ENCODE measurements at places on chromosomes 6 and 20.

- DNase-seq, result no peak
Observed at GRCh38 chr6:28161410-28162079, 19.9 kb downstream of the ZKSCAN8 start.

DNA sequence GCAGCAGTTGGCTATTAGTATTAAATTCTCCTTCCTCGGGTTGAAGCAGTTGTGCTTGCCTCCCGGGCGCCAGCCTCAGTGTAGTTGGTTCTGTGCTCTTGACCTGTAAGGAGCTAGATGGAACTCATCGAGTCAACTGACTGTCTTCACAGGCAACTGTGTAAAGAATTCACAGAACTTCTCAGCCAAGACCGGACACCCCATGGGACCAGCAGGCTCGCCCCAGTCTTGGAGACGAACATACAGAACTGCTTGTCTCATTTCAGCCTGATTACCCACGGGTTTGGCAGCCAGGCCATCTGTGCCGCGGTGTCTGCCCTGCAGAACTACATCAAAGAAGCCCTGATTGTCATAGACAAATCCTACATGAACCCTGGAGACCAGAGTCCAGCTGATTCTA, 8.5 kb downstream of the TFAP2C start:
- DNase-seq, result no peak

DNA sequence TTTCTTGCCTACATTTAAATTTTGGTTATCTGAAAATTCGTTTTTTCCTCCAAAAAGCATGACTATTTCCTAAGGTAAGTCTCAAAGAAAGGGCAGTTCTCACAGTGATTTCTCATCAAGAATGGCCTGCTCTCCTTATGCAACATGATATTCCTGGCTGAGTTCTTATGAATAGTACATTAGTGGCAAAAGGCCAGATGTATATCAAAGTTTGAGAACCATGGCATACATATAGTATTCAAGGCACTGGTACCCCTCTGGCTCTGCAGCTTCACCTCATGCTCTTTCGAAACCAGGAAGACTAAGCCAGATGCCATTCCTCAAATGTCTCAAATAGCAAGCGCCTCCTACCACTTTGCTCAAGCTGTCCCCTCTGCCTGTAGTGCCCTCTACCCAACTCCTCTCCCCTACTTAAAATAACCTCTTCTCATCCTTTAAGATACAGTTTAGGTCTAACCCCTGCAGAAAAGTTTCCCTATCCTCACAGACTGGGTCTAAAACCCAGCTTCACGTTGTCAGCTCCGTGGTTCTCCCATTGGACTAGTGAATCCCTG, 280.3 kb downstream of the HACE1 start:
- no peak for DNase-seq

- no peak for DNase-seq
Observed at GRCh38 chr20:8766868-8767390, 302.0 kb upstream of the PLCB4 start.

DNA sequence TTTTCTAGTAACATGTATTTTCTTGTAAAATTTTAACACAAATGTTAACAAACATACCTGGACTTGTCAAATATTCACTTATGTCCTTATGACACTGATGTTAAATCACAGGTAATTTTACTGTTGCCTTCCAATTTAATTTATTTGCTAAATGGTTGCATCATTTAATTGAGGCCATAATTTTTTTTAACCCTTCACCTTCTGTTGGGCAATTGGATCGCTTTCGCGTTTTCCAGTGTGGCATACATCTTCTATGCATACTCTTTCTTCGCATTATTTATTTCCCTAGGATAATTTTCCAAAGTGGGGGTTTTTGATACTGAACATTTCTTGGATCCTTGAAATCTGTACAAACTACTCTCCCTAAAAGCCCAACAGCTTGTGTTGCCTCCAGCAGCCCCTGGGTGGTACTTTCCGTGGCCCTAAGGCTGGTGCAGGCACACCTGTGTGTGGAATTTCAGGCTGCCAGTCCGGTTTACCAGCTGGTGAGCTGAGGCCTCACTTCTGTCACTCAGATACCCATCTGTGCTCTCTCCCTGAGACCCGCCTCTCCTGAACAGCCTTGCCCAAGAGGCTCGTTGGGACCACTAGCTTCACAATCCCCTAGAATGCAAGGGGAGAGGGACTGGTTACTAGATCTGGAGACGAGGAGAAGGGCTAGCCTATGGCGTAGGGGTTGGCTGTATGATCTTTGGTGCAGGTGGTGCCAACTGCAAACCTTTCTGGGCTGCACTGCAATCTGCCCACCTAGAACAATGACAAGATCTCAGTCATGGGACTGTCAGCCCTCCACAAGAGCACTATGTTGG, 11.2 kb upstream of the C20orf144 start:
- DNase-seq, result no peak

- DNase-seq, result no peak
Observed at GRCh38 chr6:157650801-157651200, 172.2 kb upstream of the SNX9 start.

GRCh38 chr6:81838724-81839426, 86.4 kb upstream of the TENT5A start:
- DNase-seq, result no peak

DNA sequence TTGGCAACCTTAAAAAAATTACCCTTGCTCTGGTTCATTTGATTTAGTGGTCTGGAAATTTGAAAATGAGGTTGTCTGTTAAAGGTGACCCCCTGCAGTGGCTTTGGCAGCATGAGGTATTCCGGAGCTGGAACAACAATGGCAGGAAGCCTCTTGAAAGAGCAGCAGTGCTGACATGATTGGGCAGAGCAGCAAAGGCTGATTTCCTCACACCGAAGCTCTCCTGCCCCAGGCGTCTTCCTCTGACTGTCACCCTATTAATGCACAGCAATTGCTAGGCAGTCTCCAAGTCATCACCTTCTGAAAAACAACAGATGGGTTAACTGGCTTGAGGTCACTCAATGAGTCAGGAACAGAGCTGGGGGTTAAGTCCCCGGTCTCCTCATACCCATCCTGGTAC, 241.8 kb upstream of the MMS22L start:
- no peak for DNase-seq

GRCh38 chr6:142761756-142762155, 183.2 kb downstream of the HIVEP2 start:
- no peak for DNase-seq

GRCh38 chr6:130372786-130373185, 7.0 kb downstream of the TMEM200A start:
- DNase-seq, result no peak

- DNase-seq, result no peak
Observed at GRCh38 chr20:49275216-49275615, 2.6 kb downstream of the ZNFX1 start.

Data from HuH-7 (cell line).